ENCODE measurements at places on chromosomes 2 and 18.

GRCh38 chr2:165648801-165649200 lies 145.2 kb downstream of the GALNT3 start:
- DNase-seq: no peak

GRCh38 chr2:37526323-37526722 lies 145.1 kb downstream of the CDC42EP3 start:
- no peak for DNase-seq

- no peak for DNase-seq
Measured at GRCh38 chr2:224147174-224147573, 108.1 kb upstream of the SERPINE2 start.

DNA sequence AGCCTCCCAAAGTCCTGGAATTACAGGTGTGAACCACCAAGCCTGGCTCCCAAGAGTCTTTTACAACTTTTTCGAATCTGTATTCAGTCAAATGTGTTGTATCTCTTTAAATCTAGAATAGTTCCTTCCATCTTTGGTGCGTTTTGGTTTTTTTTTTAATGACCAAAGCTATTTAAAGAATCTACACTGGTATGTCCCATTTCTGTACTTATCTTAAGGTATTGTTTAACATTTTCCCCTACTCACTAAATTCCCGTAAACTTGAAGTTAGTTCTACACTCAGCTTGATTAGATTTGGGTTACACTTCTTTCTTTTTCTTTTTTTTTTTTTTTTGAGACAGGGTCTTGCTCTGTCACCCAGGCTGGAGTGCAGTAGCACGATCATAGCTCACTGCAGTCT lies 63.8 kb downstream of the TMEM237 start:
- DNase-seq: no peak

DNA sequence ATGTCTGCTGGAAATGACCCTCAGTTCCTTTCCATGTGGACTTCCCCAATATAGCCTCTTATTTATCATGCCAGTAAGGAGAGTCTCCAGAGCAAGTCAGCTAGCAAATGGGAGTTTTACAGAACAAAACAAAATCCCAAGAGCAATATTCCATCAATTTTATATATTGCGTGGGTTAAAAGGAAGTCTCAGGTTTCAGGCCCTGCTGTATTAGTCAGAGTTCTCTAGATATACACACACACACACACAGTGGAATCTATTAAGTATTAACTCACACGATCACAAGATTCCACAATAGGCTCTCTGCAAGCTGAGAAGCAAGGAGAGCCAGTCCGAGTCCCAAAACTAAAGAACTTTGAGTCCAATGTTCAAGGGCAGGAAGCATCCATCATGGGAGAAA lies 102.8 kb upstream of the MAP2 start:
- DNase-seq: no peak

DNA sequence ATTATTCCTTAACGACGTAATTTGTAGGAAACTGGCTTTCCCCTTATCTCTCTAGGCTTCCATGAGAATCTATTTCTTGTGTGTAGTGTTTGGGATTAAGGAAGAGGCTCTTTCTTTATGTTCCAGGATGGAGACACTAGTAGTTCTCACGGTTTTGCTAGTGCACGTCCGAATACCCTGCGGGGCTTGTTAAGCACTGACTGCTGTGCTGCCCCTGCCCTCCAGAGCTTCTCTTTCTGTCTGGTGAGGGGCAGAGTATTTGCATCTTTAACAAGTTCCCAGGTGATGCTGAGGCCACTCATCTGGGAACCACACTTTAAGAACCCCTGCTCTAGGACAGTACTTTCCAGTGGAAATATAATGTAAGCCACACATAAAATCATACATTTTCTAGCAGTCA lies 76.4 kb downstream of the SPATS2L start:
- no peak for DNase-seq

DNA sequence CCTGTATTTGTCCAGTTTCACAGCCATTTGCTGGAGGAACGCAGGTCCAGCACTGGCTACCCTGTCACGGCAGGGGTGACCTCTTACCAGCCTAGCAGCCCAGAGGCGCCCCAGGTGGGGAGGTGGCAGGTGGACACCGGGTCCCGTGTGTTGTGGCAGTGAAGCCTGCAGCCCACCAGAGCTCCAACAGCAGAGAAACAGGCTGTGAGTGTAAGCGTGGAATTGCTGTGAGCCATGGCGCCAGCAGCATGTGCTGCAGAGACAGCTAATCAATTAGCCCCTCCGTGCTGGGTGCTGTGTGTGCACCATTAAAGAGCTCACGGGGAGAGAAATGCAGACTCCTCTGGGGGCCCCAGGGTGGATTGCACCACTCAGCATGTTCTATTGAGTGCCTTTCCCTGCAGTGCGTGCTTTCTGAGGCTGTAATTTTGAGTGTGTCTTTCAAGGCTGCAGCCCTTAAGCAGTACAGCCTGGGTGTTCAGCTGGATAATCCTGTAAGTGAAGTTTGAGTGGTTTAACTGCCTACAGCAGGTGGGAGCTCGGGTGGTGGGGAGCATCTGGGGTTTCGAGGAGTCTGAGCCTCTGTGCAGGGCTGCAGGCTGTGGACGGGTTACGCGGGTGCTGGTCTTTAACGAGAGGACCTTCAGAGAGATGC lies 15.9 kb downstream of the RTP5 start:
- DNase-seq: no peak

DNA sequence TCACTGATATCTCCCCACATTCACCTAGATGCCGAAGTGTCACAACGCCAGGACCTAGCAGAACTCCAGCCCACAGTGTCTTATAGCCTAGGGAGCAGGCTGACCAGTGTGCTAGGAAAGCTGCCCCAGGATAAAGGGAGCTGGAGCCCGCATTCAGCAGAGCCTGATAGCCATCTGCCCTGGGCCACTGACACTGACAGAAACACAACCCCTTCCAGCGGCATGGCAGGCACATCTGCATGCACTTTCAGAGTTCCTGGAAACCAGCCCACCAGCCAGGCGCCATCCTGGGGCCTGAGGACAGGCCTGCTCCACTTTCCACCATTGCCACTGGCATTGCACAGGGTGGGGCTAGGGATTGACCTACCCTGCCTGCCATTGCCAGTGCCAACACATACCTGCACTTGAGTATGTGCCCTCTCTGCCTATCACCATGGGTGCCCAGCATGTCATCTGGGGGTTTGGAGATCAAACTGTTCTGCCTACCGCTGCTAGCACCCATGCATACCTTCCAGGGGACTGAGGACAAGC lies 290.1 kb upstream of the KLHL14 start:
- no peak for DNase-seq

- no peak for DNase-seq
Measured at GRCh38 chr2:10278029-10278762, 24.5 kb upstream of the HPCAL1 start.

- DNase-seq: no peak
Measured at GRCh38 chr18:51370996-51371395, 173.5 kb upstream of the MEX3C start.

- no peak for DNase-seq
Measured at GRCh38 chr2:83470928-83471327, 988.2 kb downstream of the SUCLG1 start.

- no peak for DNase-seq
Measured at GRCh38 chr2:153661801-153662200, 183.2 kb upstream of the RPRM start.

GRCh38 chr2:121469356-121469755 lies 61.3 kb upstream of the RNU4ATAC start:
- DNase-seq: no peak

- no peak for DNase-seq
Measured at GRCh38 chr2:157415591-157416101, 28.2 kb downstream of the CYTIP start.

- no peak for DNase-seq
Measured at GRCh38 chr18:388200-388599, 112.3 kb downstream of the COLEC12 start.

DNA sequence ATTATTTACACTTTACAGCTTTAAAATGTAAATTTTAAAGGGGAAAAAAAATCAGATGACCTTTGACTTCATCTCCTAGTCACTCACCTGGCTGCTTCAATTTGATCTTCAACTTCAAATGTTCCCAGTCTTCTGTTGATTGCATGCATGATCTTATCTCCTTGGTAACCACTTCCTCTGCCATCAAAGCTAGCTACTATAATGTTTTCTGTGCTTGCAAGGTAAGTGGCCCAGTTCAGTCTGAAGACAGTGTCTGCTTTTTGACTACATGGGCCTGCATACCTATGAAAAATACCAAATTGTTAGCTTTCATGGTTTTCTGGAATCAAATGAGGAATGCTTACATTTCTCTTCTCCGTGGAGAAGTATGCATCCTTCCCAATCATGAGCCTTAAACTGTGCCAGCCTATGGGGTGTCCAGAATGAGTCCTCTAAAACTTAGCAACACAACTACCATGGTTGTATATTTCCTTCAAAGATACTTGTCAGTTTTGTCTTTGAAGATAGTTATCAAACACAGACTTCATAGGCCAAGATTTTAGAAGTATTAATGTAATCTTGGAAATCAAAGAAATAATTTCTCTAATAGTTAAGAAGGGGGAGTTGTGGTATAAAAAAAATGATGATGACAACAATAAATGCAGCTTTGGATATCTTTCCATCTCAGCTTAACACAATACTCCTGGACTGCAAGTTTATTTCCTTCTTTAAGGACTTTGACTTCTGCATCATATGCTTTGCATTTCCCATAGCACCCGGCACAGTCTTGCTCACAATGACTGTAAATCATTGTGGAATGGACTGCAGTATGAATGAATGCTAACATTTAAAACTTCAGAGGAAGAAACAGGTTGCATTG lies 62.1 kb downstream of the DPP4 start:
- no peak for DNase-seq

DNA sequence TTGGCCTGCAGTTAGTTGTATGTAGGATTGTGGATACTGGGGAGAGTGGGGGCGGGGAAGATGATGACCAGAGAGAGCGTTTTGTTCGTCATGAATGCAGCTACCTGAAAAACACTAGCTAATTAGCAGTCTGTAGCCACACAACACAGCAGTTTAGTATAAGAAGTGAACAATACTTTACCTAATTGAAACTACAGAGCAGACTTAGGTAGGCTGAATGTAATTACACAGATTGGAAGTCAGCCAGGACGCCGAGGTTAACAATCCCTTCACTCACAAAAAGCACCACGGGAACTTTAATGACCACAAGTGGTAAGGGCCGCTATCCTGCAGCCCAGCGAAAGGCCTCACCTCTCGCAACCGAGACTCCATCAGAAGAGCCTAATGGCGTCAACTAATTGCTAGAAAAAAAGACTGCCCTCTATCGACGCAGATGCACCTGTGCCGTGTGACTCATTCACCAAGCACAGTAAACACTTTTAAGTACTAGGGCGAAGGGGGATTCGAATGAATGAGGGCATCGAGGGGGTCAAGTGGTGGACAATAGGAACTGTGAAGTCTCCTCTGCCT lies 591.0 kb downstream of the ARHGAP15 start:
- no peak for DNase-seq

GRCh38 chr2:24579053-24579803 lies 88.2 kb downstream of the NCOA1 start:
- no peak for DNase-seq

- peak; percentile 24 for DNase-seq
Measured at GRCh38 chr2:68653538-68653982, 10.2 kb downstream of the PROKR1 start.

DNA sequence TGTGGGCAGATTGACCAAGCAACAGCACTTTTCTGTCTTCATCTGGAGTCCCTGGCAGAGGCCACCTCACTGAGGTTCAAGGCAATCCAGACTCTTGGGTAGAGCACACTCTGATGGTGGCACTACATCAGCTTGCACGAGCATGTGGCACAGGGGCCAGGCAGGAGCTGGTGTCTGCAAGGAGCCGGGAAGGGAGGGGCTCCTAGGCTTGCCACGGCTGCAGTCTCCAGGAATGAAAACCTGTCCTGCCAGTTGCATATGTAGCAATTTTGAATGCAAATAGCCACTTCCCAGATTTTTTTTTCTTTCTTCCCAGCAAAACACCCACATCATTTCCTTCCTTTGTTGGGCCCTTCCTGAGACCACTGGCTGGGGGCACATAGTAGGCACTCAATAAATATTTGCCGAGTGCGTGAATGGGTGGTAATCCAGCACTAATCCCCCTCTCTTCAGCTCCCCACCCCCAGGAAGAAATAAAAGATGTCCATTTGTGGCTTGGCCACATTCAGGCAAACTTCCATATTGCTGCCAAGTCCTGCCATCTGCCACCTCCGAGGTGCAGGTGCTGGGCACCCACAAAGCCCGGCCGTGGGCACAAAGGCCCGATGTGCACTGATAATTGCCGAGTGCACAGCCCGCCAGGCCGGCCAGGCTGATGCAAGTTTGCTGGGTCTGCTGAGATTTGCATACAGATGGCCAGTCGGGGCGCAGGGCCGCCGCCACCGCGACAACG lies 72.4 kb downstream of the MYCN start:
- no peak for DNase-seq

DNA sequence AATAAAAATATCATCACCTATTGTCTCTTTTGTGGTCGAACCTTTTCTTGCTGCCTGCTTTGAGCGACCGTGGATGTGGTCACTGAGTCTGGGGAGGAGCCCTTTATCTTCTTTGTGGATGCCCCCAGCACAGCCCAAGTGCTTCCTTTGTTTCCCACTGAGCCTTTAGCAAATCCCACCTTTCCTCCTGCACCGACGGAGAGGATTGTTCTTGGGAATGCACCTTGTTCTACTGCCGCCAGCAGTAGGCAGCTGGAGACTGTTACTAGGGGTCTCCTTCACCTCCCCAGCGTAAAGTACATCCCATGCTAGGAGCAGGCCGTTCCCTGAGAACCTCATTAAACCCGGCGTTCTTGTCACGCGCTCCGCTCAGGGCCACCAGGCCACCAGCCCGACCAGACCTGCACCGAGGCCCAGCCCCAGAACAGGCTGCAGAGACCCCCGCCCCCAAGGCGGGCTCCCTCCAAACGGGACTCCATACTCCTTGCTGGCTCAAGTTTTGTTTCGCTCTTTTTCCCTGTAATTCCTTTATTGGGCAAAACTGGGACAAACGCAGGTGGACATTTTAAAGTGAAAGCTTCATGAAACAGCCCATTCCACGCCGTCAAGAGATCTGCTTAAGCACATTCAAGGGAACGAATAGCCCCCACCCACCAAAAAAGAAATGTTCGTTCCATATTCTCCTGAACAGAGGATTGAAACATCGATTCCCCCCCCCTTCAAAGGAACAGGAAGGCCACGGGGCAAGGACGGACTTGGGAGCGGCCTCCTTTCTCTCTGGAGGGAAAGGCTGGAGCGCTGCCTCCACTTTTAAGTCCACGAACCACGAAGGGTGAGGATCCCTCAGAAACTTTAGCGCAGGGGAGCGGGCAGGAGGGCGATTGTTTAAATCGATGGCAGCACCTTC lies 1.1 kb upstream of the MAT2A start:
- peak; percentile 6 for DNase-seq

DNA sequence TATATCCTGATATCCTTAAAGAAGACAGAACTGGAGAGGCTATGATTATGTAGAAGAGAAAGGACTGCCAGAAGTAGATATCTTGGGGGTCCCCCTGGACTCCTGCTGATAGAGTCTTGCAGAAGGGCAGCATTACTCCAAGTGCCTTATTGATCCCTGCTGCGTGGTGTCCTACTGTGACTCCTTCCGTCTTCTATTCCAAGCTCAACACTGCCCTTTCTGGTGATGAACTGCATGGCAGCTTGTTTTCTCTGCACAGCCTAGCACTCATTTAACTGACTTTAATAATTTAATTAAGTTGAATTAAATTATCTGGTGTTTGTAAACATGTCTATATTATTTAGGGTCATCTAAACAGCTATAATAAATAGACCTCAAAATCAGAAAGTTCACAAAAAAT lies 194.1 kb upstream of the DSEL start:
- DNase-seq: no peak
